ENCODE measurements at places on chromosomes 7 and 10.

GRCh38 chr7:75979759-75980429, 14.5 kb downstream of the TMEM120A start:
- DNase-seq, result no peak

GRCh38 chr10:48807791-48808470, 123.3 kb downstream of the WDFY4 start:
- DNase-seq, result no peak

GRCh38 chr7:4460597-4460996, 221.5 kb upstream of the FOXK1 start:
- DNase-seq, result no peak

- DNase-seq, result no peak
Measured at GRCh38 chr7:115679976-115680375, 350.6 kb downstream of the TFEC start.

- DNase-seq, result no peak
Measured at GRCh38 chr7:135712182-135712782, 15.7 kb downstream of the SLC13A4 start.

DNA sequence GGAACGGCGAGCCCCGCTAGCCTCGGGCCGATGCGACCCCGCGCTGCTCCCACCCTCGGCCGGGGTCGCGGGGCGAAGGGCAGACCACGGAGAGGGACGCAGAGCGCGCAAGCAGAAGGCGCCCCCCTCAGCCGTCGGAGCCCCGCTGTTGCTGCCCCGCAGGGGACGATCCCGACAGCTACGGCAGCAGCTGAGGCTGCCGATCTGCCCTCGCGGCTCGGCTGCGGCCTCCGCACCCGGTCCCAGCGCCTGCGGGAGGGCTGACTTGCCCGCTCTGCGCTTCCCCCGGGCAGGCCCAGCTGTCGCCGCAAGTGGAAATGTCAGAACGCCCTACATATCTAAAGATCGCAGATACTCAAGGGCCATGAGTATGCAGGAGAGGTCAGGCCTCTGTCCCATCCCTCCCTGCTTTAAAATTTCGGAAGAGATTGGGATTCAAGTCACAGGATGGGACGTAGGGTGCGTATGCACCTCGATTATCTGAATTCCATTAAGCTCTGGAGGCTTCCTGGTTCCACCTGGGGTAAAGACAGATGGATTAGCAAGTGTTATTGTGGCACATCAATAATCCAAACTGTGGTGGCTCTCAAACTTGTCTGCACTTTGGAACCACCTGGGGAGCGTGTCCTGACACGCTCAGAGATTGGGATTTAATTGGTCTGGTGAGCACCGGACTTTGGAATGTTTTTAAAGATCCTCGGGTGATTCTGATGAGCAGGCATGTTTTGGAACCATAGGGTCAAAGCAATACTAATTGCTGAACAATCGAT, at the start of gene CRPPA:
TSS of gene CRPPA (minus strand) at position 206 of the 770 bp plus-strand sequence. CDS start 216 bp downstream, outside the sequence.
- no peak for DNase-seq

DNA sequence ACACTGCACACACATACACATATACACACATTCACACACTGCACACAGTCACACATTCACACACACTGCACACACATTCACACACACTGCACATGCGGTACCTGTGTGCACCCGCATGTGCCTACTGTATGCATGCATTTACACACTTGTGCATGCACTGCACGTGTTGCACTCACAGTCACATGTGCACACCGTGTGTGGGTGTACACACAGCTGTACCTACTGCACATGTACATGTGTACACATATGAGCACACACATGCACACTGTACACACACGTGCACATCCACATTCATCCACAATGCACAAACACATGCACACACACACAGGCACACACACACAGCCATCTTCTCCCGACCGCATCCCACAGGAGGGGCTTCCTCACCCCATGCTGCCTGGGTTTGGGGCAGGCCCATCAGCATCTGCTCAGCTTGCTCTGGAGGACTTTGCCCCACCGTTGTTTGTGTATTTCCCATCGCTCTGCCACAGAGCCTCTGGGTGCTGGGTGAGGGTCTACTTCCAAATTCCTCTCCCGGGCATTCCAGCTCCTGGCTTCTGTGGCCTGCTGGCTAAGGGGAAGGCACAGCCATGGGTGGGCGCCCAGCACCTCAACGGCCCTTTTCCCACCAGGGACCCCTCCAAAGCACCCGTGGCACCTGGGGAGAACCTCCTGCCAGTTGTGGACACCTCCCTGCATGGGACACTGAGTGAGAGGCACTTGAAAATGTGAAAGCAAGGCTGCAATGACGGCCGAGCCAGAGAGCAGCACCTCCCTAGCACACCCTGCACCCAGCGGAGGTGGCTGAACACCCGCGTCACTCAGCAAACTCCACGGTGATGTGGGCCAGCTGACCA, 324.3 kb downstream of the PTPRN2 start:
- DNase-seq, result no peak

DNA sequence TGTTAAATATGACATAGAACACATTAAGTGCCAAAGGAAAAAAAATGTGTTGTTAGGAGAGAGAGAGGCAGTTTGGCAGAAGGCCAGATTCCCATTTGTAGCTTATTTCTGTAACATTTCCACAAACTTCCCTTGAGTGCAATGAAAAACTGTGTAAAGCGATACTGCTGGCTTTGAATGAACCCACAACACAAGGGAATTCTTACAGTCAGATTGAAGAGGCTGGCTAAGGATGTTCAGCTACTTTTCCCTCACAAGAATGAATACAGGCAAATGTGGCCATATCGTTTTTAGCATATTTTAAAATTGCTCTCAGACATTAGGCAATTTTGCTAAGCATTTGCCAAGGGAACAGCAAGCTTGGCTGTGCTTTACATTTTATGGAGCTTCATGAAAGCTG, 614.1 kb upstream of the FZD8 start:
- DNase-seq, result no peak

GRCh38 chr10:15238555-15239335, 70.3 kb upstream of the NMT2 start:
- no peak for DNase-seq

DNA sequence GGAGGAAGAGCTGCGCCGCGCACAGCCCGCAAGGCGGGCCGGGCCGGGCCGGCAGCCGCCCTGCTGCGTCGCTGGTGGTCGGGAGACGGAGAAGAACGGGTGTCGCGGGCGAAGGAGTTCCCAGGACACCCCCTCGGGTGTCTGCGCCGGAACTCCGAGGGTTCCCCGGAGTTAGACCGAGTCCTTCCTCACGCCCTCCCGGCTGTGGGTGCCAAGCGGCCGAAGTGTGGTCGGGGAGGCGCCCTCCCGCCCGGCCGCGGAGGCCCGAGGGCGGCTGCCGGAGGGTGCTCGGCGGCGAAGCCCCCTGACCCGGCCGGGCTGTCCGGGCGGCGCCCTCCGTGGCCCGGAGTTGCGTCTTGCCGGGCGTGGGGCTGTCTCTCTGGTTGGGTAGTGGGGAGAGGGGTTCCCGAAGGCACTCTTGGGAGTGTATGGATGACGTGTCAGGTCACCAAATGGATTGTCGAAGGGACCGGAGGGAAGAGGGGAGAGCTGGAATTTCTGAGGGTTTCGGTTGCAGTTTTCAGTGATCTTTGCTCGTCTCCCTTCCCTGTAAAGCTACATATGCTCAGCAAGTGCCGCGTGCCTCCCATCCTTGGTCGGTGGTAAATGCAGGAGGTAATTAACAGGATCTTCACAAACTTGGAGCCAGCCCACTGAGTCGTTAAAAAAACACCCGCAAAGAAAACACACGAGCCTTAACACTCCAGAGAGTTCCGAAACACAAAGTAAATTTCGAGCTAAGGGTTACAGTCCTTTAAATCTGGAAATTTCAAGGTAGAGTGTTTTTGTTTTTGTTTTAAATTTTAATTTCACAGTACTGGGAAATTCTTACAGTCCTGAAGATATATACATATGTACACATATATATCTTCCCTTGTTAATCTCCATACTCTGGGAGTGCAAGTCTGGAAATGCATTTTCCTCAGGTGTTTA, 871 bp downstream of the ST7 start:
- peak; percentile 2 for DNase-seq

GRCh38 chr7:1510780-1511154, 6.6 kb upstream of the INTS1 start:
- DNase-seq, result no peak

DNA sequence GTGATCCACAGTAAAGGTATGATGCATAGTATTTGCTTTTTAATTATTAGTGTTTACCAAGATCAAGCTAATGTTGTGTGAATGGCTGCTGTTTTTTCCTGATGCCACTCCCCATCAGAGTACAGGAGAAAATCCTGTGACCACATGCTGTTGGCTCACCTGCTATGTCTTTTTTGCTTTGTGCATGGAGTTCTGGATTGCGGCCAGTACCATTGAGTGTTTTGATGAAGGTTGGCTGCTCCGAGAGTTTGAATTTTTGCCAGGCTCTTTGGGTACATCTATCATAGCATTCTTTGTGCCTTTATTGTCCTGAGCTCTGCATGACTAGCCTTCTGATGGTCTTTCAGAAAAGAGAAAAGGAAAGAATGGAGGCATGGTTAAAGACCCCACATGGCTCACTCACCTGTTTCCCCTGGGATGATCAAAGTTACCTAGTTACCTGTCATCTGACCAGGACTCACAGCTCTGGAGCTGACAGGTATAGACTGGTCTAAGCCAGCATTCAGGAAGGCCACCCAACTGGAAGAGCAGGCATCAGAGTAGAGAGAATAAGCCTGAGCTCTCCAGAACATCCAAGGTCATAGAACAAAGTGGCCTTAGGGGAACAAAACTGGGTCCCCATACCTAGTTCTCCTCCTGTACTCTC, 11.8 kb upstream of the SGPL1 start:
- no peak for DNase-seq

DNA sequence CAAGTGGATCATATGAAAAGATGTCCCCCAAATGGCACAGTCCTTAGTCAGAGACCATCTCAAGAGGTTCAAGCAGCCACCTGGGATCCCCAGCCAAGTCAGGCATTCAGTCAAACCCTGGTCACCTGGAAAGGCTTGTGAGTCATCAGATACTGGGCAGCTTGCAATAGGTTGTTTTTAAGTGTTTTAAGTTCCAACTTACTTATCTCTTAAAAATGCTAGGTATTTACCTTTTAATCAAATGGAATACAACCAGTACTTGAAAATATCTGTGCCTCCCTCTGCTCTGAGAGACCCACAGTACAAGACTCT, 262.2 kb downstream of the WDR11 start:
- no peak for DNase-seq

DNA sequence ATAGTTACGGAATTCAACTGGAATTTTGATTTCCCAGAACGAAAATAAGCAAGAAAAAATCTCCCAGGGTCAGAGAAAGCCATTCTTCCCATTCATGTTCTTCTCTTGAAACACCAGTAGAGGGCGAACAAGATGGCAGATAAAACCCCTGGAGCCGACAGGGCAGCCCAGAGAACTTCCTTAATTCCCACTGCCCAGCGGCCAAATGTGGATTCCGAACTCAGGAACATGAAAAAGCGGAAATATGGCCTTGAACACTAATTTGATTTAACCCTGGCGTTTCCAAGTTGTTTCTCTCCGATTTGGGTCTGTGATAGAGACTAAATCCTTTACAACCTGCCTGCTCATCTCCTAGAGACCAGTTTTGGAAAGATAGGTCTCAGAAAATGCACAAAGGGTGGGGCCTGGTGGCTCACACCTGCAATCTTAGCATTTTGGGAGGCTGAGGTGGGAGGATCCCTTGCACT, 100.7 kb upstream of the WAC start:
- DNase-seq, result no peak
